ENCODE measurements at places on chromosomes 6 and 20.

- DNase-seq: no peak
Observed at GRCh38 chr20:38355161-38356012, 9.1 kb downstream of the LBP start.

DNA sequence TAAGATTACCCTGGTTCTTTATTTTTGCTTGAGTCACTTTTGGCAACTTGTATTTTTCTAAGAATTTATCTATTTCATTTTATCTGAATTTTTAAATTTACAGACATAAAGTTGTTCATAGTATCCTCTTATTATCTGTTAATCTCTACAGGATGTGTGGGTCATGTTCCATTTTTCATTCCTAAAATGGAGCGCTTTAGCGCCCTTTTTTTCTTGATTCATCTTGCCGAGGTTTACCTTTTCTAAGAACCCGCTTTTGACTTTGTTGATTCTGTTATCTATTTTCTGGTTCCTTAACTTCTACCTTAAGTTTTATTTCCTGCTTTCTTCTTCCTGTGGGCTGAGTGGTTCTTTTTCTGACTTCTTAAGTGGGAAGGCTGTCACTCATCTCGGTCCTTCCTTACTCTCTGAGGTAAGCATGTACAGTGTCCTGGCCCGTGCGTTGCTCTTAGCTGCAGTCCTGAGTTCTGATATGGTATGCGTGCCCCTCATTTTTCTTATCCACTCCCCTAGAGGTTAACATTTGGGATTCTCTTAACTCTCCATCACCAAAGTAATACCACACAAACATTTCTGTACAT lies 399.8 kb downstream of the CDC5L start:
- DNase-seq: no peak

GRCh38 chr6:105135907-105136430 lies 43.8 kb downstream of the POPDC3 start:
- no peak for DNase-seq

GRCh38 chr6:47161176-47161687 lies 119.1 kb upstream of the ADGRF1 start:
- no peak for DNase-seq

- no peak for DNase-seq
Observed at GRCh38 chr6:10205892-10206291, 209.0 kb downstream of the TFAP2A start.

Measured in right cardiac atrium (tissue), 5 donors.